ENCODE measurements at places on chromosomes 16 and 17.

DNA sequence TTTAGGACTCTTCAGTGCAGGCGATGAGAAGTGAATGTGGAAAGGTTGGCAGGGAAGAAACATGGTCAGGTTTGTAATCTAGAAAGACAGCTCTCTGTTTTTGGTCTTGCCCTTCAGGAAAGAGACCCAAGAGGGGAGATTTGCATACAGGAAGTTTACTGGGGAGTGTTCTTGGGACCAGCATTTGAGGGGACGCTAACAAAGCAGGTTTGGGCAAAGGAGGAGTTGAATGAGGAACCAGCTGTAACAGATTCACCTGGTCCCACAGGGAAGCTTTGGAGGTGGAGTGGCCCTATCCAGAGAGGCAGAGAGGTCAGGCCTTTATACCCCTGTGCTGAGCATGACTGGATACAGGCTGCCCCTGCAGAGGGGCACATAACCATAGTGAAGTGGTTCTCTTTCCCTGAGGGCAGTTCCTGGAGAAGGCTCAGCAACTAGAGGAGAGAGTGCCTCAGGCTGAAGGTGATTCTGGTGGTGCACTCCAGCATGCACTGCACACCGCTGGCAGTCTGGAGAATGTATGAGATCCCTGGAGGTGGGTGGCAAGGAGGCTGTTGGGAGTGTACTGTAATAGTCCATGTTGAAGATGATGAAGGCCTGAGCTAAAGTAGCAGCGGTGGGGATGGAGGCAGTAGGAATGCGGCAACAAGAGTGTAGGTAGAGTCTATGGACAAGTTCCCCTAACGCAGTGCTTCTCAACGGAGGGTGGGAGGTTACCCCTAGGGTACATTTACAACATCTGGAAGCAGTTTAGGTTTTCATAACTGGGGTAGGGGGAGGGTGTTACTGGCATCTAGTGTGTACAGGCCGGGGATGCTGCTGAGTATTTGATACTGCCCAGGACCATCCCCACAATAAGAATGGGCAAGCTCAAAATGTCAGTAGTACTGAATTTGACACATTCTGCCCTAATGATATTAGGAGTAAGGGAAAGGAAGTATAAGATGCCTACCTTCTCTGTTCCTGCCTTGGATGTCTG is 37.2 kb downstream of the MAP2K6 start:
- DNase-seq: no peak

GRCh38 chr16:2787961-2788360 is 601 bp upstream of the PRSS33 start:
- DNase-seq: no peak

DNA sequence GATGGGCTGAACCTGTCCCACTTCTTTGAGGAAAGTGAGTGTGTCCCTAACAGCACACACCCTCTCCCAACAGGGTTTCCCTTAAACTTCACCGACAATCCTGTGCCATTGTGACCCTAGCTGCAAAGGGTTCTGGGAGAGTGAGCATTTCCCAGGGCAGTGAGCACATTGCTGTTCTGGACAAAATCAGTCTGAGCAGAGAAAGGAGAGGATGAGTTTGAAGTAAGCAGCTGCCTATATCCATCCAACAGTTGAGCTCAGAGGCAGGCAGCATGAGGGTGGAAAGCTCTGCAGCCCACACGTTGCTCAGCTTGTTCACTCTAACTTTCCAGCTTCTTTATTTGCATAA is 296.5 kb upstream of the MAF start:
- DNase-seq: no peak

GRCh38 chr16:80954985-80955384 is 51.7 kb downstream of the CMC2 start:
- DNase-seq: no peak

GRCh38 chr16:90012991-90013745 is 6.1 kb downstream of the DBNDD1 start:
- DNase-seq: no peak

Measured in CD4-positive, alpha-beta T cell treated with Interleukin-4 for 1 hour (primary cell).